ENCODE measurements at places on chromosomes 5 and 9.

DNA sequence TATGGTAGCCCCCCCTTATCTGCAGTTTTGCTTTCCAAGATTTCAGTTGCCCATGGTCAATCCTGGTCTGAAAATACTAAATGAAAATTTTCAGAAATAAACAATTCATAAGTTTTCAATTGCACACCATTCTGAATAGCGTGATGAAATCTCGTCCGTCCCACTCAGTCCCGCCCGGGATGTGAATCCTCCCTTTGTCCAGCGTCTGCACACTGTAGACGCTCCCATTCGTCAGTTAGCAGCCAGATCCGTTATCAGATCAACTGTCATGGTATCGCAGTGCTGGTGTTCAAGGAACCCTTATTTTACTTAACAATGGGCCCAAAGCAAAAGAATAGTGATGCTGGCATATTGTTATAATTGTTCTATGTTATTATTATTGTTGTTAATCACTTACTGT lies 98.6 kb downstream of the TMEM215 start:
- DNase-seq: peak; percentile 14

- no peak for DNase-seq
Measured at GRCh38 chr5:33240558-33240957, 200.2 kb upstream of the TARS1 start.

- DNase-seq: no peak
Measured at GRCh38 chr9:16030528-16031185, 477.8 kb downstream of the CCDC171 start.

DNA sequence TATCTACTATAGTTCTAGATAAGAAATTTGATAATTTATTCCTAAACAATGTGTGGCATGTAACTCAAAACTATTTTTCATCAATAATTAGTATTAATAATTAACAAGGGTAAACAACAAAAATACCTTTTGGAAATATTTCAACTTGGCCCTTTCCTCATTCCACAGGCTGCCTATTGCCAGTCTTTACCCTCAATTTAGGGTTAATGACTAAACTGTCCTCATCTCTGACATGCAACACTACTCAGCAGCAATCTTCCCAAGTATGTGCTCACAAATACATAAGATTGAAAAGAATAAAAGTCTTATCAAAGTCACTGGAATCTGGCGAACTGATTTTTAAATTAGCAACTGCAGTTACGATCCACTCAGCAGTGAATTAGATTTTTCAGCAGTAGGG lies 153.6 kb downstream of the GLIS3 start:
- no peak for DNase-seq

DNA sequence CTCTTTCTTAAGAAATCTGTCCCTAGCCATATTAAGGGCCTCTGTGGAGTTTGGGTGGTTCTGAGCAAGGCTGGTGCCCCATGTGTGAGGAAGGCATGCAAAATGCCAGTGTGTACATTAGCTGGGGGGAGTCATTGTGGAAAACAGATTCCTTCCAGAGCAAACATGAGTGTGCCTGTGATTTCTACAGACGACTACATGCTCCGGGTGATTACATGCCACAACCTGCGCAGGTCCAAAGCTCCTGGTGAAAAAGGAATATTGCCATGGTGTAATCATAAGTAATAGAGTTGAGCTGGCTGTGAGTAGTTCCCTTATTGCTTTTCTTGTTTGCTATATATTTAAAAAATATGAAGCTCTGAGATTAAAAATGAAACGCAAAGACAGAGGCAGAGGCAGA lies 102.1 kb downstream of the ACER2 start:
- no peak for DNase-seq

GRCh38 chr5:33801292-33801691 lies 90.5 kb downstream of the ADAMTS12 start:
- DNase-seq: no peak

- DNase-seq: no peak
Measured at GRCh38 chr5:96978812-96979449, 43.1 kb downstream of the LNPEP start.

DNA sequence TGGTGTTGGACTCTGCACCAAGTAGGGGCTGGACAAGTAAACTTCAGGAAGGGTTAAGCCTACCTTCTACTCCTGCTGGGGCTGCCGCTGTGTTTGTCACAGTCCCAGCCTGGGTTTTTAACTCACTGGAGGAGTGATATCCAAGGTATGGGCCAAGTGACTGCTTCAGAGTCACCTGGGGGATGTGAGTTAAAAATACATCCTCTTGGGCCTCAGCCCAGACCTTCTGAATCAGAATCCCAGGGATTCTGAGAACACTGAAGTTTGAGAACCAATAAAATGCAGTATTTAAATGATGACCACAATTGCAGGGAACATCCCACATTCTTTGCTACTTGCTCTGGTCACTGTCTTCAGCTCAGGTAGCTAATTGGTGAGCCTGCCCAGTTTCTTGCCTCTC lies 95.1 kb upstream of the DNAH5 start:
- no peak for DNase-seq

DNA sequence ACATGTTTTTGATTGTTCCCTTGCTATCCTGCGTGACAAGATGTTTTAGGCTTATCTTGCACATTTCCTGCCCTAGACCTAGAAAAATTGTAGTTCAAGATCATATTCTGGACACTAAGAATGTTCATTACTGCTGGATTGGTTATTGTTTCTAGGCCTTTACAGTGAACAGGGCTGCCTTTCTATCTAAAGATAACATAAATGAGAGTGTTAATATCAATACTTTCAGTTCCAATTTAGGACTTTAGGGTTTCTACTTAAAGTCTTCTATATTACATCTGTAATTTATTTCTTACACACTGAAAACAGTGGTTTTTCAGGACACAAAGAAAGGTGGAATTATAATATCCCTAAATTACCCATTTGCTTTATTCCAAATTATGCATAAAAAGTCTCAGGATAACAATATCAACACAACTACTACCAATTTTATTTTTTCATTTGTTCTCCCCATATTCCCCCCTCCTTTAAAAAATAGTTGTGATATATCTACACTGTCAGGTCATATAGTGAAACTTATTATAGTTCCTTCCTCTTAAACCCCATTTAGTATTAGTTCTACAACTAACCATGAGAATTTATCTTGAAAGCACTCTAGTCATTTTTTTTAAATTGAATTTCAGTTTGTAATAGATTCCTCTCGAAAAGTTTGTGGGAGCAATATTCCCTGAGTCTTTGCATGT lies 293.9 kb upstream of the RIOK2 start:
- no peak for DNase-seq

- DNase-seq: no peak
Measured at GRCh38 chr9:2336055-2336454, 285.5 kb upstream of the VLDLR start.

DNA sequence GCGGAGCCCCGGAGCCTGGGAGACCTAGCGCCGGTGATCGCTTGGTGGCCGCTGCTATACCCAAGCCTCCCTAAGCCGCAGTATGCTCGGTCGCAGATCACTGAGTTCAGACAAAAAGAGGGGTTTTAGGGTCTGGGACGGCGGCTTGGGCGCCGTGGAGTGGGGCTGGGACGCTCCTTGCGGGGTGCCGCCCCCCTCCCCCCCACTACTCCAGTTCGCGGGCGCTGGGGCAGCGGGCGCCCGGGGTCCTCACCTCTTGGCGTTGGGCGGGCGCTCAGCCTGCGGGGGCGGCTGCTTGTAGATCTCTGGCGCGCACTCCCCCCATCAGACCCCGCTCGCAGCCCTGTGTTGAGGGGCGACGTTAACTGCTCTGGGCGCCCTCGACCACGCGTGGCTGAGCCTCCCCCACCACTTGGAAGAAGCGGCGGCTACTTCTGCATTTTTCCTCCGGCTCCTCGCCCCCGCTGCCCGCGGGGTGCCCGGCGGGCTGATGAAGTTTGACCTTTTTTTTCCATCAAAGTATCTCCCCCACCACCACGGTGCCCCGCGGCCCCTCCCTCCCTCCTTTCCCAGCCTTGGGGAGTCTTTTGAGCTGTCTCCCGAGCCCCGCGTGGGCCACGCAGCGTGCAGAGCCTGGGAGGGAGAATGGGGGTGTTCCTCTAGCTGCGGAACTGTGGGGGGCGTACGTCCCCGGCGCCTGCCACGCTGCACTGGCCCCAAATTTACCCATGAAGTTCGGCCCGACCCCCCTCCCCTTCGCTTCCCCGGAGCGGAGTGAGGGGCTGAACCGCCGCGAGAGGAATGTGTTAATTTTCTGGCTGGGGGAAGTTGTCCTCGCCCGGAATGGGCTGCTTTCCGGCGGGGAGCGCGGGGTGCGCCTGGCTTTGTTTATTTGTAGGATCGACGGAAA lies 1.2 kb downstream of the CXXC5 start:
- peak; percentile 65 for DNase-seq

DNA sequence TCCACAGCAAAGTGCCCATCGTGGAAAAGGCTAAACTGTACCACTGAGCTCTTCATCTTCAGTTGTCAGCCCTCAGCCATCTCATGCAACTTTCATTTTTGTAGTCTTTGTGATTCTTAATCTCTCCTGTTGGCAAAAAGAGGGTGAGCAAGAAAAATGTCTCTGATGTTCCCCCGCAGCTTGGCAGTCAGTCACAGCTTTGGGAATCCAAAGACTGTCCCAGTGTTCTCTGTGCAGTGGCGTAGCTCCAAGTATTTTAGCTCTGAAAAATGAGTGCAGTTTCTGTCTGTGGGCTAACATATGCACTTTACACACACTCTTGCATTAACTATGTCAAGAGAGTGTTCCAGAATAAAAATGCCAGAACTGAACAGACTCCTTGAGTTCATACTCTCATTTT lies 372.2 kb downstream of the TMEM232 start:
- DNase-seq: no peak

DNA sequence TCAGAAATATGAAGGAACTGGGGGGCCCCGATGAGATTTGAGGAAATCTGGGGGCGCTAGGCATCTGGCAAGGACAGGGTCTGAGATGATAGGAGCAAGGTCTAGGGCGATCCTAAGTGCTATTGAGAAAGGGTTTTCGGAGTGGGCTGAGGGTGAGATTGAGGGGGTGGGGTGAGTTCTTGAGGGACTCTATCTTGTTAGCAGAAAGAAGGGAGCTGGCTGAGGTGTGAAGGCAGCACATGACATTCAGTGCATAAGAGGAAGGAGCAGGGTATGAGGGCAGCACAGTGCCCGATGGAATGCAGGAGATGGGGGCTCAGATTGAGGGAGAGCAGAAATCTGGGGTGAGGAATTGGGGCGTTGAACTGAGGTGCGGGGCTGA lies 640 bp downstream of the TRIM32 start:
- DNase-seq: no peak

DNA sequence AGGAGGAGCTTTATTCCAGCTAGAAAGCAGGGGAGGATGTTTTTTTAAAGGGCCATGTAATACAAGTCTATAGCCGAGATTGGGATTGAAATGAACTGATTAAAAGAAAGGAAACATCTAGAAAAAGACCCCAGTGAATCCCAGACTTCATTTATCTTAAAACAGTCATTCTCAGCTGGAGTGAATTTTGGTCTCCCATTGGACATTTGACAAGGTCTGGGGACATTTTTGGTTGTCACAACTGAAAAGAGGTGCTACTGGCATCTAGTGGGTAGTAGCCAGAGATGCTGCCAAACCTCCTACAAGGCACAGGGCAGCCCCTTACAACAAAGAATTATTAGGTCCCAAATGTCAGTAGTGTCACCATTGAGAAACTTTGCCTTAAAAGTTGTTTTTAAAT lies 16.3 kb upstream of the SPINK4 start:
- DNase-seq: no peak

DNA sequence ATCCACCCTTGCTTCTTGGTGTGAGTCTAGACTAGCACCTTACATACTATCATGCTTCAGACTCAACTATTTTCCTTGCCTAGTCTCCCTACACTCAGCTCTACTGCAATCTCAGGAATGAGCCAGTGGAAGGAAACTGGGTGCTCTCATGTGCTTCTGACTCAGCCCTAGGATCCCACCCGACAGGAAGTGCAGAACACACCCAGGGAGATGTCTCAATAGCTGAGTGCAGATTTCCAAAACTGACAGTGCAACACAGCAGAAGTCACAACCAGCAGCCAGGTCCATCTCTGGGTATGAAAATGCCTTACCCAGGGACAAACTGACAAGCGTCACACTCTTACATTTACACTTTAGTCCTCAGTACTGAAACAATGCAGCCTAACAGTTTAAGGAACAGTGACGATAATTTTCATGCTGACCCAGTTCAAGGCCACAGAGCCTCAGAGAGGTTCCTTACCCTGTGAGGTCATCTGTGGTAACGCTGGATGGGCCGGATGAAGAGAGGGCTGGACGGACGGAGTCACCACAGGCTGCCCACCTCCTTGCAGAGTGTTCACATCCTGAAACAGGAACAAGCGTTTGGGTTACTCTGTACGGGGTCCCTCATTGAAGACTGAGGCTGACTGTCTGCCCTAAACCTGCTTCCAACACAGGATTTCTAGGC lies 33.0 kb downstream of the FKBP15 start:
- no peak for DNase-seq

DNA sequence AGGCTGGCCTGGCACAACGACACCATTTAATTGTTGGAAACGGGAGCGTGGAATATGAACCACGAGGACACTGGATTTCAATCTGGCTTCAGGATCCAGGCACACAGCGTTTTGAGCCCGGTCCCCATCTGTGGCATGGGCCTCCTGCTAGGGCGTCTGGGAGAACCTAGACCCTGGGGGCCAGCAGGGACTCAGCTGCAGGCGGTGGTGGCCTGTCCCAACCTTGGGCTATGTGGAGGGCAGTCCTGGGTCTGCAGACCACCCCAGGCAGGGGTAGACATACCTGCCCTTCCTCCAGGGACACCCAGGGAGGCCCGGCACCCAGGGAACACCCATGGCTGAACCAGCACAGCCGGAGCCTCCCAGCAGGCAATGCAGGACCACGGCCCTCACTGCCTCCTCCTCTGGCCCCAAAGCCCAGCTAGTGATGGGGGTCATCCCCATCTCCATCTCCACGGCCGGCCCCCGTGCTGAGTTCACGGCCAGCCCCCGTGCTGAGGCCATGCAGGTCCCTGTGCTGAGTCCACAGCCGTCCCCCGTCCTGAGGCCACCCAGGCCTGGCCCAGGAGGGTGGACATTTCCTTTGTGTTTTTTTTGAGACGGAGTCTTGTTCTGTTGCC lies 18.5 kb upstream of the UBAC1 start:
- no peak for DNase-seq

GRCh38 chr5:178314061-178314660 lies 81.6 kb upstream of the PHYKPL start:
- no peak for DNase-seq

DNA sequence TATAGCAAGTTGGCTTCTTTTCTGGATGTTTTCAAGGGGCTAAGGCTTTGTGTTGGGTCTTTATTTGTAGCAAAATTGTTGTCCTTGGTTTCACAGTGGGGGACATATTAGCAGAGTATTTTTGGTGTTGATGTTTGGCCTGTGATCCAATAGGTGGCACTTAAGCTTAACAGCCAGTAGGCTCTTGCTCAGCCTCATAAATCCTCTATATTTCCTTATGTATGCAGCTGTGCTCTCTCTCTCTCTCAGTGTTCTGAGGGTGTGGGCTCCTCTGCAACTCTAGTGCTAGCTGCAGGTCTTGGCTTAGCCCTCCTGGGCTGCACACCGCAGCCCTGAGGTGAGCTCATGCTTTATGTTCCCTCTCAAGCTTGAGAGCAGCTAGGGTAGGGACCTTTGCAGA lies 195.0 kb upstream of the GHR start:
- DNase-seq: no peak

- DNase-seq: no peak
Measured at GRCh38 chr5:127517110-127517479, 345 bp upstream of the PRRC1 start.
